ENCODE measurements at places on chromosomes 7 and 10.

DNA sequence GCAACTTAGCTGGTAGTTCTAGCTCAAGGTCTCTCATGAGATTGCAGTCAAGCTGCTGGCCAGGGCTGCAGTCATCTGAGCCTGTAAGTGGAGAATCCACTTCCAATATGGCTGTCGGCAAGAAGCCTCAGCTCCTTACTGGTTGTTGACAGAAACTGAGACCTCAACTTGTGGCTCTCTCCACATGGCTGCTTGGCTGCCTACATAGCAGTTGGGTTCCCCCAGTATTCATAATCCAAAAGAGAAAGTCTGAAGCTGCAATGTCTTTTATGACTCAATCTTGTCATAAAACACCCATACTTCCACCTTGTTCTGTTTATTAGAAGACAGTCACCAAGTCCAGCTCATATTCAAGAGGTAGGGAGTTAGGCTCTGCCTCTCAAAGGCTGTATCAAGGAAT is 334.9 kb upstream of the KMT2E start:
- DNase-seq = no peak

DNA sequence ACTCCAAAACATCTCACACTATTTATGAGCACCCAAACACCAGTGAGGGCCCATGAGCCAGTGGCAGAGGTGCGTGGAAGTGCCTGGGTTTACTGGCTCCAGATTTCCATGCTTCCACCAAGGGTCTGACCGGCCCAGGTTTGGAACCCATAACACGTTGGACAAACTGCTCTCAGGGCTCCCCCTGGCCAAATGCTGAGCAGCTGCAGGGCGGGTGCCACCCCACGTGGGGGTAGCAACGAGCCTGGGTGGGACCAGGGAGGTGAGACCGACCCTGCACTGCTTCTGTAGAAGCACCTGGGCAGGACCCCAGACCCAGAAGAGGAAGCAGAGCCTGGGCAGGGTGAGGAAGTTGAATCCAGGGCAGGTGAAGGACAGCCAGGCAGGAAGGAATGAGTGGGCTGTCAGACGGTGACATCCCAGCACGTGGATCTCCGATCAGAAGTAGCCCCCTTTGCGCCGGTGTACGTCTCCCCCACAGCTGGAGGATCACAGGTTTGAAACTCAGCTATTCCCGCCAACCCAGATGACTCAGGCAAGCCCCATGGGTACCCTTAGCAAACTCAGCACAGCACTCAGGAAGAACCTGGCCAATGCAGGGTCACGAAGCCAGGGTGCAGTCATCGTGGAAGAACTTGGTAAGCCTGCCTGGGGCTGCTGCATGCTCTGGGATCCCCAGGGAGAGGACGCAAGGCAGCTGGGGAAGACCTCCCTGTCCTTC is 100.4 kb upstream of the DDC start:
- DNase-seq = no peak

GRCh38 chr10:114953047-114953446 is 15.1 kb downstream of the TRUB1 start:
- no peak for DNase-seq

DNA sequence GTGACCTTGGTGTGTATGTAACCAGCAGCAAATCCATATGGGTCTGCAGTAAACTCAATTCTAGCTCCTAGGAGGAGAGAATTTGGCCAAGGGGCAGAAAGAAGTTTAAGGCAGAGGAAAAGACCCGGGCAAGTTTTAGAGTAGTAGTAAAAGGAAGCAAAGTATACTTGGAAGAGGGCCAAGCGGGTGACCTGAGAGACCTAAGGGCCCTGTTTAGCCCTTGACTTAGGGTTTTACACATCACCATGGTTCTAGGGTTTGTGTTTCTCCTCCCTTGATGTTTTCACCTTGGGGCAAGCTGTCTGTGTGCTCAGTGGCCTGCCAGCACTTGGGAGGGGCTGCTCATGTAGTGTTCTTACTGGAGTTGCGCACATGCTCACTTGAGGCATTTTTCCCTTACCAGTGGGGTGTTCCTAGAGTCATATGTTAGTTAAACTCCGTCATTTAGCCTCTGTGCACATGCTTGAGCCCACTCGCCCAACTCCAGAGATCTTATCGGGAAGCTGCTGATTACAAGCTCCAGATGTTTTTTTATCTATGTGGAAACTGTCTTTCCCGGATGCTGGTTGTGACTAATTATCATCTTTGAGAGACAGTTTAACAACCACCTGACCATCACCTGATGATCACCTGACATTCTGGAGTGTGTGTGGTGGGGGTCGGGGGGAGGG is 137.6 kb upstream of the PRSS1 start:
- DNase-seq = no peak

DNA sequence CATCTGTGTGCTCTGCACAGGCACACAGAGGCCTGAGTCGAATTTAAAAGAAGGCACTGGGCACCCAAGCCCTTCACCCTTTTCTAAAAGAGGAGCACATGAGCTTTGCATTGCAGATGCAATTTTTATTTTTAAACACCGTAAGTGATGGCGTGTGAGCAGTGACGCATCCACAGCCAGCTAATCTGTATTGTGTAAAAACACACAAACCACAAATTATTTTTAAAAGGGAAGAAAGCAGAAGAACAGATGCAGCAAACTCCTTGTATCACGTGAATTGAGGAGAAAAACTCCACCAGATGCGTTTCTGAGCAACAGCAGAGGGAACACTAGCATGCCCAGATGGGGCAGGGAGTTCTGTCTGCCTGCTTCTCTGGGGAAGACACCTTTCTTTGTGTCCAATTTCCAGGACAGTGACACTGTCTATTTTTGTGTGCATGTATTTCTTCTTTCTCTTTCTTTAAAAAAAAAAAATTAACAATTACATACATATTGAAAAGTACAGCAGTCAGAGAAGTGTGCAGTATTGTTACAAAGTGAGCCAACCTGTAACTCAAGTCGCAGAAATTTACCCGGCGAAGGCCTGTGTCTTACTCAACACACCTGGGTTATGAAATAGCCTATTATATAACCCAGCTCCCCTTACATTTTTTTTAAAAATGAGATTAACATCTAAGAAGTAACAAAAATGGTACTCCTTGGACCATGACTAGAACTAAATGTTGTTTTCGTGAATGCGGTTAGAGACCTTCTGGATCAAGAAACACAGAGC is 39.2 kb downstream of the EEPD1 start:
- no peak for DNase-seq

DNA sequence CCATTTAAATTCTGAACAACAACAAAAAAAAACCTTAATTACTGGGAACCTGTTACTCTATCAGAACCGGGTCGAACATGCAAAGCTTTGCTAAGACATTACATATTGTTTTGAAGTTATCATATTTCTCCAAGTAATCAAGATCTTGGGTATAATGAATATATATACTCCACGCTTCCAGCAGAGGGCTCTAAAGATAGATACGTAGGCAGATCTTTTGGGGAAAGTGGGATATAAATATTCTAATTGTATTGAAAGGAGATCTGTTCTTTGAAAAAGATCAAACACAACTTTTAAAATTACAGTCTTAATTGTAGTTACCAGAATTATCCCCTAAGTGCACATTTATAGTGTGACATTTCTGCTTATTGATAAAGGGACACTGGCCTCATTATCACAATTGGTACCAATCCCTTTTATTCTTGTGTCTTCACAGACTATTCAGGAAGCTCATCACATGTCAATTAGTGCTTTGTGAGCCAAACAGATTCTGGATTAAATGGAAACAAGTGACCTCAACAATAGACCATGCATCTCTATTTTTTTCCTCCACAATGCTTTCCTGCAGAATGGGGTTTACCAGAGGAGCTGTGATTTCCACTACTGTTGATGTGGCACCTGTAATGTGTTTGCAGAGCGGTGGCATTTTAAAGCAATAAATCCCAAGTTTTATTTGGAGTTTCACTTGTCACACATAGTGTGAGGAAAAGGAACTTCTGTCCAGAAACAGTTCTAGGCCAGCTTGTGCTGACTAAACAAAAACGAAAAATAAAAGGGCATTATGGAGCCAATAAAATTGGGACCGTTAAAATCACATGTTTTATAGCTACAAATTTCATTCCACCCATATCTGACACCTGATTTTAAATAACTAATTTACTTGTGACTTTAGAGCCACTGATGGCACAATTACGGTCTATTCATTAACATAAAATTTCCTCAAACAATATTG is 122.4 kb downstream of the CTTNBP2 start:
- peak; percentile 95 for DNase-seq

DNA sequence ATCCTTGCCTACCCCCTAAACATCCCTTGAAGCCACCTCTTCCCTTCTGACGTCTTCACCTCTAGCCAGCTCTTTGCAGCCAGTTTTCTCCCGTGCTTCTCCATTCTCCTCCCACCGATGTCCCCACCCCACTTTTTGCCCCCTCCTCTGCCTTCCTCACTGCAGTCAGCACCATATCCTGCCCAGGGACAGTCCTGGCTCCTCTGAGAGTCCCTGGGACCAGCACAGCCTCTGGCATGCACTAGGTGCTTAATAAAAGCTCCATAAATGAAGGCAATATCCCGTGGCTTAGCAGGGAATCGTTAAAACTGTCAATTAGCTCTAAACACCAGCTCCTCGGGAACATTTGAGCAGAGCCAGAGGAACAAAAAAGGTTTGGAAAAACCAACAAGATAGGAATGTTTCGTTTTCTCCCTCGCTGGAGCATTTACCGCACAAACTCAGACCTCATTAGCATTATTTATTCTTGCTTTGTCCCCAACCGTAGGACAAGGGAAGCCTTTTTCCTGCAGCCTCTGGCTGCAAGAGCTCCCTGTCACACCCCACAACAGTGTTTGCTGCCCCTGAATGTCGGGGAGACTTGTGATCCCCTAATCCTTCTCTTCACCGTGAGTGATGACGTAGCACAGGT is 16.1 kb downstream of the MYL10 start:
- DNase-seq = no peak

- no peak for DNase-seq
Observed at GRCh38 chr7:48025624-48026023, 3.3 kb downstream of the SUN3 start.

GRCh38 chr7:78225534-78225933 is 427.0 kb downstream of the PHTF2 start:
- no peak for DNase-seq

GRCh38 chr7:92413550-92413949 is 33.7 kb upstream of the GATAD1 start:
- no peak for DNase-seq

DNA sequence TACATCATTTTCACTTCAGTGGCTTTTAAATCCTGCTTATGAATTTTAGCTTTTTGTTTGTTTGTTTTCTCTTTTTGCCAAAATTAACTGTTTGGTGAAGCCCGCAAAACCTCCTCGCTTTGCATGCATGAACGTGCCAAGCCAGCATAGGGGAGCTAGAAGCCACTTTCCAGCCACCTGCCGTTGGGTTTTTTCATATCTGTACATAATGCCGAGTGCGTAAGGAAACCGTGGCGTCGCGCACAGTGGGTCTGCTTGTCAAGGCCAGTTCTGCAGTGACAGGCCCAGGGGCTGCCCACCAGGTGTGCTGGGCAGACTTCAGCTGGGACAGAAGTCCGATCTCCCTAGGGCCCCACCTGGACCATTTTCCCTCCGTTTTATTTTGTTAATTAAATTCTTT is 41.1 kb downstream of the WIPI2 start:
- DNase-seq = no peak

- DNase-seq = peak; percentile 47
Observed at GRCh38 chr10:1782841-1783240, 45.5 kb upstream of the ADARB2 start.

DNA sequence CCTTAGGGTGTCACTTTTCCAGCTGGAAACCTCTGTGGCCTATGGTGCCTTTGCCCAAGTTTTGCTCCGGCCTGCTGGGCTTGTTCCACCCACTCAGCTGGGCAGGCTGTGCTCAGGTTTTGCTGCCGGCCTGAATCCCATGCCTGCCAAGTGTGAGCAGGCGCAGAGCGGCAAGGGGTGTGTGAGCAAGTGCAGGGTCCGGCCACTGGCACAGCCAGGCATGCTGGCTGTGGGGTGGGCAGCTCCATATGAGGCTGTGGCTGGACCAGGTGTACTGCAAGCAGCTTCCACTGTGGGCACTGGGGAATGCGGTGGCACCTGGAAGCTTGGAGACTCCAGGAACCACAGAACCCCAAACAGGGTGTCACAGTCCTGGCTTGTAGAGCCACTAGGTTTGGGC is 92.1 kb downstream of the AUTS2 start:
- DNase-seq = no peak

DNA sequence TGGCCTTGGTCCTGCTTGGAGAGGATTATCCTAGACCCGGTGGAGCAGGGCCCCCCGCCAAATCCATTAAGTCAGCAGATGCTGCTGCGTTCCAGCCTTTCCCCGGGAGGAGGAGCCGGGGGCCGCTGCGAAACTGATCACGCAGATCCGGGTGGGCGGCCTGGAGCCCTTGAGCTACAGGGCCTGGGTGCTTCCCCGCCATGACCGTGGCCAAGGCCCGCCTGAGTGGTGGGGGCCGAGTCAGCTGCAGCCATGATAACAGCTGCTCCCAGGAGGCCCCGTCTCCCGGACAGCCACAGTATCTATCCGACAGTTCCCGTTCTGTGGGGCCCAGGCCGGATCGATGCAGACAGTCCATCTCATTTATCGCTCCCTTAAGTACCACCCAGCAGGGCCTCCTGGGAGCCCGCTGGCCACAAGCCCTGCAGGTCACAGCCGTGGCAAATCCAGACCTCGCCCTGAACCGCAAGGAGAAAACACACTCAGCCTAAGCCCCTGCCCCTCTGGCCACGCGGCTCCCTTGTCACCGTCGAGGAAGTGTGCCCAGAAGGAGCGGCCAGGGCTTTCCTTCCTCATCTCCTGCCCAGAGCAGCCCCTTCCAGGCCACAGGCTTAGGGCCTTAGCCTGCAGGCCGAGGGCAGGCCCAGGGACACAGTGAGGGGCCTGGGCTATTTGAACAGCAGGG is 34.4 kb upstream of the SLC29A4 start:
- DNase-seq = no peak

DNA sequence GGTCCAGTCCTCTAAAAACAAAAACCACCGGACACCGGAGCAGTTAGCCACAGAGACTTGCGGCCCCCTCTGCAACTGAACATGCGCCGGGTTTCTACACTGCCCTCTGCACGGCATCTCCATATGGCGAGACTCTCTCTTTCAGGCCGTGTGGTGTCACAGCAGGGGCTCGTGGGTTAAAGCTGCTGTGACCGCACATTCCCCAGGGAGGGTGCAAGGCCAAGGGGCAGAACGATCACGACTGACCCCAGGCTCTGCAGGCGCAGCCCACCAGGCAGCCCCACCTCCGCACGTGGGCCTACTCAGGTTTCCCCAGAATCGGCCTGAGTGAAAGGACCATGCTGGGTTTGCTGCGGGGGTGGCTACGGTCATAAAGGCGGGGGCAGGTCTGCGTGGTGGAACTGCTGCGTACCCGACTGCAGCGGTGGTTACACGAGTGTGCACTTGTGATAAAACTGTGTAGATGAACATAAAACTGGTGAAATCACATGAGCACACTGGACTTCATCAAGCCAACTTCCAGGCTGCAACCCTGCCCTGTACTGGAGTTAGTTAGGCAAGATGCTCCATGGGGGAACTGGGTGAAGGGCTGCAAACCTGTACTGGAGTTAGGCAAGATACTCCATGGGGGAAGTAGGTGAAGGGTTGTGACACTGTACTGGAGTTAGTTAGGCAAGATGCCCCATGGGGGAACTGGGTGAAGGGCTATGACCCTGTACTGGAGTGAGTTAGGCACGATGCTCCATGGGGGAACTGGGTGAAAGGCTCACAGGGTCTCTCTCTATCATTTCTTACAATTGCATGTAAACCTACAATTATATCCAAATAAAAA is 81.4 kb upstream of the PPP2R2D start:
- DNase-seq = no peak

Measured in NCI-H748 treated with DMSO at 0.1 percent for 48 hours (cell line).